ENCODE measurements at places on chromosomes 16 and 17.

GRCh38 chr17:75645501-75645888, 12.3 kb downstream of the SMIM5 start:
- DNase-seq: no peak

- DNase-seq: no peak
These were observed 146.9 kb downstream of the HAPSTR1 start for GRCh38 chr16:9238346-9238745.

- DNase-seq: no peak
These were observed 444.7 kb downstream of the HS3ST3B1 start for GRCh38 chr17:14745541-14745940.

DNA sequence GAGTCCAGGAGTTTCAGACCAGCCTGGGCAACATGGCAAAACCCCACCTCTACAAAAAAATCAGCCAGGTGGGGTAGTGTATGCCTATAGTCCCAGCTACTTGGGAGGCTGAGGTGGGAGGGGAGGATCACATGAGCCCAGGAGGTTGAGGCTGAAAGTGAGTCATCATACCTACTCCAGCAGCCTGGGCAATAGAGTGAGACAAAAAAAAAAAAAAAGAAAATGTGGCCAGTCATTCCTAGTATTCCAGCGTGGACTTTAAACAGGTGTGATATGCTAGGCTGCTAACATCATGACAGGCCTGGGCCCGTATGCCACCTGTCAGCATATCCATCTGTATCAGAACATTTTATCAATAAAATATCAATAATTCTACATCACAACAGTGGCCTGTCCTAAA, 143.3 kb downstream of the AATF start:
- no peak for DNase-seq

GRCh38 chr17:78535273-78536197, 41.7 kb downstream of the DNAH17 start:
- DNase-seq: peak; percentile 49

GRCh38 chr16:85733839-85734170, 17.1 kb downstream of the C16orf74 start:
- DNase-seq: no peak

GRCh38 chr17:40286473-40286872, 1.2 kb upstream of the CDC6 start:
- DNase-seq: no peak

GRCh38 chr17:70622368-70623260, 453.3 kb downstream of the KCNJ2 start:
- no peak for DNase-seq

DNA sequence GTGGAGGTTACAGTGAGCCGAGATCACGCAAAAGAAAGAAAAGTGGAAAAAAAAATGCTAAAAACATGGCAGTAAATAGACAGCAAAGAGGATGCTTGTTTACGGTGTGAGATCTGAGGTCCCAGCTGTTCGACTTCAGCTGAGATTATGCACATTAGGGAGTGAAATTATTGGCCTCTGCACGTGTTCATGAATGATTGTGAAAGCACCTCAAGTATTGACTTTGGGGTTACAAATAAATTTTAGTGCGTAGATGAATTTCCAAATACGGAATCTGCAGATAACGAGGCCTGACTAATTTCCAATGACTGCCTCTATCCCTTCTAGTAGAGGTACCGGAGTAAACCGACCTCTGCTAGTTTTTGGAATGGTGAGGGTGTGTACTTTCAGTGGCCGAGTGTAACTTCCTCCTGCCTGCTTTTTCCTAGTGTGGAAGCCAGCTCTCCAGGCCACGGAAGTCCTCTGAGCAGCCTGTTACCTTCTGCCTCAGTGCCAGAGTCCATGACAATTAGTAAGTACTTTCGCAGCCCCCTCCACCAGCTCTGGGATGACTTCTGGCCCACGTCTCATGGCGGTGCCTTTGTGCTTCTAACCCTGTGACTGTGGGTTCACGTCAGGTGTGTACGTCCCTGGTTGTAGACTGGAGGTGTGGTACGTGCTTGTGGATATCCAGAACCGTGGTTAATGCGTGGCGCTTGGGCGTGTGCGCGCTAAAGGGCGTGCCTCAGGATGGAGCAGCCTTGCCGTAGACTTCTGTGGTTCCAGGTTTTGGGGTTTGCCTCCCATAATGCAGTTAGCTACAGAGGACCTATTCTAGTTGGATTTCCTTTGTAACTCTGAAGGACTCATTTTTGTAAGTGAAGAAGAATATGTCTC, 102.1 kb downstream of the SNX29 start:
- no peak for DNase-seq

DNA sequence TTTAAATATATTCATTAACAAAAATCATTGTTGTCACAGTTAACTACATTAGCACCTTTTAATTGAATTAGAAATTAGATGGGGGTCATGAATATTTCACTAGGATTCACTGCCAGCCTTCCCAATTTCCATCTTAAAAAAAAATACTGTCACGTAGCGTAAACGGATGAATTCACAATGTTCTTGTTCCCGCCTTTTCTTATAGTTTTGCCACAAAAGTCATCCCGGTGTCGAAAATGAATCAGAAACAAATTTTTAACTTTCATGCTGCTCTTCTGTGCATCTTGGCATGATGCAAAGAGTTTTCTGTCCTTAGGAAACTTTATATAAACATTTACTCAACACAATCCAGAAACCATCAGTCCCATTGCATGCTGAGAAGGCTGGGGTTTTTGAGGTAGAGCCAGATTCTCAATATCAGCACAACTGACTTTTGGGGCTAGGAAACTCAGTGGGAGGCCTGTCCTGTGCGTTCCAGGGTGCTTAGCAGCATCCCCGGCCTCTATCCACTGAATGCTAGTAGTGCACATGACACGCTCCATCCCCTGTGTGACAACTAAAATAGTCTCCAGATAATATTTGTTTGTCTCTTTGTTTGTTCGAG, 252.9 kb upstream of the XYLT1 start:
- DNase-seq: no peak

DNA sequence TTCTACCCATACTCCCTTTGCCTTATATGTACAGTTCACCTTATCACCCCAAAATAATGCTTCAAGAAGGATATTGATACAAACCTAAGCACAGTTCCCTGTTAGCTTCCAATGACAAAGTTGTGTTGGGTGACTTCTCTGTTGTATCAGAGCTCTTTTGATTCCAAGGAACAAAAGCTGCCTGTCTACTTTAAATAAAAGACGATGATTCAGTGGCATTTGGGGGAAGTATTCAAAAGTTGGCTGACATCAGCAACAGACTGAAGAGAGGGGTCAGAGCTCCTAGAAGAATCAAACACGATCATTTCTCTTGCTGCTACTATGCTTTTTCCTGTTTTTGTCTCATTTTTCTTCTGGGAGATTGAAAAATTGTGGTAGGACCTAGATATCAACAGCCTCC, 69.4 kb upstream of the CA10 start:
- no peak for DNase-seq

DNA sequence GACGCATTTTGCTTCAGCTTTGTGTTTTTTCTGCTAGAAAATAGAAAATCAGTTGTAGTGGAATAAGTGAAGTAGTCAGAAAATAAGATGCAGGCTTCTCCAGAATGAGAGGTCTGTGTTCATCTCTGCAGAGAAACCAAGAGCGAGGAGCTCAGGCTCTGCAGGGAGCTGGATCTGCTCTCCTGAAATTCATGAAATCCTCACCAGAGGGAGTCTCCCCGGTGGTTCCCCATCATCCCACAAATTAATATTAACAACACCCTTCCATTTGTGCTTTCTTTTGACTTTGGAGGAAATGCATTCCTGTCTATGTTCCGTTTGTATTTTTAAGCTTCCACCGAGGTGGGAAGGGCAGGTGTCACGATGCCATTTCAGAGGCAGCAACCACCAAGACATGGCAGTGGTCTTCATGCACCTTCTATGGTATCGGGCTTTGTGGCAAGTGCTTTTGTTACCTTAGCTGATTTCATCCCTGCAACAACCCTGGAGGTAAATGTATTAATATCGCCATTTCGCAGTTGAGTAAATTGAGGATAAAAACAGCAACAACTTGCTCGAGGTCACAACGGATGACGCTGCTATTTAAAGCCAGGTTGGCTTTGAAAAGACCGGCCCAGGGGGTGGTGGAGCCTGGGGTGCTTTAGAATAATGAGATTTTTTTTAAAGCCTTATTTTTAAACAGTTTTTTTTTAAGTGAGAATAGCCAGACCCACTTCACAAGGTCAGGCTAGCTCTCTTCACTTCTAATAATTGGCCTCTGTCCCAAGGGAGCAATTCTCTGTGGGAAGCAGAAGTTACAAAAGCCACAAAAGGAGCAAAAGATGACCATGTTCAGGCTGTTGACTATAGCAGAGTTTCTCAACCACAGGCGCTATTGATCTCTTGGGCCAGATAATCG, 367.6 kb upstream of the ERCC4 start:
- no peak for DNase-seq

DNA sequence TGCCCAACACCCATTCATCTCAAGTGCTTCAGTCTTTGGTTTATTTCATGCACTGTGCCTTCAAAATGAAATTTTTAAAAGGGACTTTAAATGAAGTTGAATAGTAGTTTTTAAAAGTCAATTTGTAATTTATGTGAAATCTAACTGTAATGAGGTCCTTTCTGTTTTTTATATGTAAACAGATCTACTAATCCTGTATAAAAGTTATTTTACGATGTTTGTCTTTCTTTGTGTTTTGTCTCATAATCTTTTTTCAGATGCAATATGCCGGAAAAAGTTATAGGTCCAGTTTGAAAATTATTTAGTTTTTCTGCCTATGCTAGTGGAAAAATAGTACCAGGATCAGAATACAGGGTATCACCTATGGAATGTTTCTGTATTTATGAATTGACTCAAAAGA, 8.7 kb upstream of the GOSR1 start:
- no peak for DNase-seq

DNA sequence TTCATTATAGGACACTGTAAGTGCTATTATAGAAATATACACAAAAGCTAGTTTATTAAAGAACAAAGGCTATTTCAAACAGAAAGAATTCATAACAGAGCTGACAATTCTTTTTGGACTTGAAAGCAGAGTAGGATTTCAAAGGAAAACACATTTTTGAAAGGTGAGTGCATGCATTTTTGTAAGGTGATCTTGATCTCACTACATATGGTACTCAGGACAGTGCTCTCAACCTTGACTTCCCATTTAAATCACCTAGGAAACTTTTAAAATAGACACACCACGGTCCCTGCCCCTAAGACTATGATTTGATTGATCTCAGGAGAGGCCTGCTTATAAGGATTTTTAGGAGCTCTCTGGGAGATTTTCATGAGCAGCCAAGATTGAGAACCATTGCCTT, 1362.0 kb downstream of the CDH8 start:
- DNase-seq: no peak

DNA sequence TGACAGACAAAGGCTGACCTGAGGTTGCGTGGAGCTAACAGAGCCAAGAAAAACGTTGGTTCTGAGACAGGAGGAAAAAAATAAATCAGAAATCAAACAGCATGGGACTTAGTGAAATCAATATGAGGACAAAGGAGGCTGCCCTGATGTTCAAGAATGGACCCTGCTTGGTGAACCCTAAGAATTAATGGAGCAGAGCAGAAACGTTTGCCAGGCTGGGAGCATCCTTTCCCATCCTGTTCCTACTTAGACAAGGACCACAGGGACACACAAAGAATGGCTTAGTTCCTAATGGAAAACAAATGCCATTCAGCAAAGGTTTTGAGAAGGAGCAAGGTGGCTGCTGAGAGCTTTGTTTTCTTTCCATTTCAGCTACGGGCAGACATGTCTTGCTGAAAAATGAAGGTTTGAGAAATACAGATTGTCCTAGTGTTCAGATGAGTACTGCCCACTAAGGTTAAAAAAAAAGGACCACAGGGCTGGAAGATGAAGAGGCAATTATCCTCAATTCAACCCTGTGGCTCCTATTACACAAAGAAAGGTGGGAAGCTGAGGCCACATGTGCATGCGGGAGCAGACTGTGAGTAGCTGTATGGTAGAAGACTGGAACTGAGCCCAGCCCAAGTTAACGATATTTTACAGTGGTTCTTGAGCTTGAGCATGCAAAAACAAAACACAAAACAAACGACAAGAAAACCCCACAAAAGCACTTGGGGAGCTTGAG, 230.1 kb downstream of the SLC39A11 start:
- DNase-seq: no peak

- no peak for DNase-seq
These were observed 1.4 kb downstream of the CENPV start for GRCh38 chr17:16351831-16352230.

Measured in CD4-positive, alpha-beta T cell treated with Interleukin-6 at 100 ng/mL for 8 hours (primary cell).